ENCODE measurements at places on chromosomes 4 and X. TPM values are rescaled to one million over a fixed set of nuclear protein-coding genes. Genes with fewer than 3 reads are reported as not detected.
A peak's percentile ranks its signal among the peaks of the same experiment; 100 is the strongest.

DNA sequence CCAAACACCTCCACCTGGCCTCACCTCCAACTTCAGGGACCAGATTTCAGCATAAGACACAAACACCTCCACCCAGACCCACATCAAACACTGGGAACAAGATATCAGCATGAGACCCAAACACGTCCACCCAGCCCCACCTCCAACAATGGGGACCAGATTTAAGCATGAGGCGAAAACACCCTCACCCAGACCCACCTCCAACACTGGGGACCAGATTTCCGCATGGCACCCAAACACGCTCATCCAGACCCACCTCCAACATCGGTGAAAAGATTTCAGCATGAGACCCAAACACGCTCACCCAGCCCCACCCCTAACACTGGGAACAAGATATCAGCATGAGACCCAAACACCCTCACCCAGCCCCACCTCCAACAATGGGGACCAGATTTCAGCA lies 210.0 kb downstream of the ASMT start:
- no peak for DNase-seq

The CWH43 gene
- not detected for total RNA-seq

DNA sequence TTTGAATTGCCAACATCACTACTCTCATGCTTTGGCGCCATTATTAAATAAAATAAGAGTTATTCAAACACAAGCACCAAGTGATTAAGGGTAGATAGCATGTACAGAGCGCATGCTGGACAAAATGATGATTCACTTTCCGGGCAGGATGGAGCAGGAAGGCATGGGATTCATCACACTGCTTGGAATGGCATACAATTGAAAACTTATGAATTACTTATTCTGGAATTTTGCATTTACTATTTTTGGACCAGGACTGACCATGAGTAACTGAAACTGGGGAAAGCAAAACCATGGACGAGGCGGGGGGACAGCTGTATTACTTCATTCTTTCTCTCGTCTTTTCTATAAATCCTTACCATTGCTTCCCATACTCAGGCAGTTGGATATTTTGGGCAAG lies 28.5 kb upstream of the FGF5 start:
- no peak for DNase-seq

The PRPS1 gene
- 27.4 TPM for total RNA-seq

DNA sequence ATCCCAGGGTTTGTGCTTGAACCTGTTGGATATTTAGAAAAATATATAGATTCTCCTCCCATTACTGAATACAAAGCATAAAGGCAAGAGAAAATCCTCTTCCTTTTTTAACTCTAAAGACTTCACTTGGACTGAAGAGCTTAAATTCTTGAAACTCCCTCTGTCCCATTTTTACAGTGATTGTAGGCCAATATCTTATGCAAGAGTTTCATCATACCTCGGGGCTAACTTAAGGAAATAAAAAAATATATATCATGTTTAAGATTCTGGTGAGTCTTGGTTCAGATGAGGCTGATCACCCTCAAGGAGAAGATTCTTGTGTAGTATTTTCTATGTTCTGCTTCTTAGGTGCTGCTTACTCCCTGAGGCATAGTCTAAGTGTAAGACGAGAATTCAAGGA lies 1449.6 kb downstream of the C4orf33 start:
- DNase-seq: no peak

- peak; percentile 78 for DNase-seq
Measured at GRCh38 chrX:154486396-154487207, at the start of gene UBL4A. UBL4A (minus strand) TSS chrX:154486615; CDS start chrX:154486584, 31 bp downstream.

GRCh38 chr4:26001413-26001812 lies 87.4 kb downstream of the SMIM20 start:
- no peak for DNase-seq

- DNase-seq: no peak
Measured at GRCh38 chr4:146640021-146640464, 1.4 kb downstream of the POU4F2 start.
